ENCODE measurements at places on chromosomes 5 and 9.

- DNase-seq: no peak
These were observed 43.6 kb upstream of the C5orf46 start for GRCh38 chr5:147949711-147950573.

GRCh38 chr5:140575309-140575708, 10.7 kb downstream of the SLC35A4 start:
- DNase-seq: peak; percentile 60

DNA sequence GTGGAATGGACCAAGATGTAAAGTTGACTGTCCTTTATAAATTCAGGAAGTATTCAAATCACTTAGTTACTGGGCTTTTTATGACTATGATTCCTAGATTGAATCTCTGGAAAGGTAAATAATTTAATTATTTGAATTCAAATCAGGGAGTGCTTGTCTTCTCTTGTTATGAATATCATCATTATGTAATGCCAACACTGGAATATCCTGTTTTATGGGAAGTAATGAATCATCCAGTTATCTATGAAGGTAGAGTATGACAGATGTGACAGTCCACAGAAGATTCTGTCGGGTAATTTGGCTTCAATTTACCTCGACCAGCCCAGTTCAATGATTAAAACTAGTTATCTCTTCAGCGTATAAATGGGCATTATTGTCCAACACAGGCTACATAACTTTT, 141.0 kb upstream of the NUDT12 start:
- no peak for DNase-seq

DNA sequence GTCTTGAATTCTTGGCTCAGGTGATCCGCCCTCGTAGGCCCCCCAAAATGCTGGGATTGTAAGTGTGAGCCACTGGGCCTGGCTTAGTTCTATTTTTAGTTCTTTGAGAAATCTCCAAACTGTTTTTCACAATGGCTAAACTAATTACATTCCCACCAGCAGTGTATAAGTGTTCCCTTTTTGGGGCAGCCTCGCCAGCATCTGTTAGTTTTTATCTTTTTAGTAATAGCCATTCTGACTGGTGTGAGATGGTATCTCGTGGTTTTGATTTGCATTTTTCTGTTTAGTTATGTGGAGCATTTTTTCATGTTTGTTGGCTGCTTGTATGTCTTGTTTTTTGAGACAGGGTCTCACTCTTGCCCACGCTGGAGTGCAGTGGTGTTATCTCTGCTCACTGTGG, 28.2 kb downstream of the CNOT6 start:
- no peak for DNase-seq

- no peak for DNase-seq
These were observed 36.6 kb upstream of the ANKH start for GRCh38 chr5:14908172-14908571.

GRCh38 chr5:30324083-30324482, 869.4 kb upstream of the CDH6 start:
- DNase-seq: no peak

DNA sequence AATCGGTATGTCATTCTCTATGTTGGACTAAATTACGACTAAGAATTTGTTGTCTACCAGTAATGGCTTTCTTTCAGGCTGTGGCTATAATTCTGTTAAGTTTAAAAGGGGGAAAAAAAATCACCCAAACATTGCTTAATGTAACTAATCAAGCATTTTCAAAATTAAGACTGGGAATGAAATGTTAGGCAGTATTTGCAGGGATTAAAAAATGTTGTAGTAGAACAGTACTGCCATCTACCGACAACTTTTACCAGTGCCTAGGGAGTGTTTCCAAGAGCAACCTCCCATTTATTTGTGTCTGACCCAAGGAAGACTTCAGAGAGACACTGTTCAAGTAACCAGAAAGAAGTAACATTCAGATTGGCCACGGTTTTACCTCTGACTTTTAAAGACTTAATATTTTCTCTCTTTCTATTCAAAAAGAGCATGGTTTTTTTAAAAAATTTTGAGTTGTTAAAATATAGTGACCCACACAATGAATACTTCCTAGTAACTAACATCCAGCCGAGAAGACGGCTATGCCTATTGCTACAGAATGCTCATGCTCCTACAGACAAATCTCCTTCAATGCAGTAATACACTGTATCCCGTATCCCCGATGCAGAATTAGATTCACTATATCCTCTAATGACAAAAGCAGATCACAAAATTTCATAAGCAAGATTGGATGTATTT, 92.4 kb downstream of the ARL15 start:
- peak; percentile 33 for DNase-seq

DNA sequence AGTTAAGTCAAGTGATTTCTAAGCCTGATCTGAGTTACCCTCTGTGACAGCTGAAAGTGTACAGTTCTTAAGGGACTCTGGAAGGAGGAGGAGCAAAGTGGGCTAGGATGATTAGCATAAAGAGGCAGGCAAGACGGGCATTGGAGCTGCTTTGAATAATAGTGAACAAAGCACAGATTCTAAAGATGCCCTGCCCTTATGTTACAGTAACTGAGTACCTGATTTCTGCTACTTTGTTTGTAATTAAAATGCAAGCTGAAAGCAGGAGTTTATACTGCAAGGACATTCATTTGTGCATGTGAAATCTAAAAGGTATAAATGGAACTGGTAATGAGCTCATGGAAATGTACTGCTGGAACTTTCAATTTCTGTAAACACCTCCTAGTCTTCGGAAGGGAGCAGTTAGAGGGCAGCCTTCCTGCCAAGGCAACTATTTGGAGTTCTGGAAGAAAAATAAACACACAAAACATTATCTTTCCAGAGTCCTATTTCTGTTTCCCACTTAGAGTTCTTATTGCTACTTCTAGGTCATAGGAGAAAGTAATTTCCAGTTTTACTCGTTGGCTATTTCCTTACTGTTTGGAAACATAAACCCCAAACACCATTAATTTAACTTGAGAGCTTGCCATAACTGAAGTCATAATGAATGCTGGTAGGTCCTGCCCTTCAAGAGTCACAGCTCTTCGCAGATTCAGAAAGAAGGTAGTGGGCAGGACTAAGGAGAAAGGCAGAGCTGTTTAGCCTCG, at the start of gene RANBP3L:
Gene RANBP3L, minus strand, starts transcription at position 45 of the 746 bp plus-strand sequence. CDS start 486 bp downstream, outside the sequence.
- peak; percentile 13 for DNase-seq

- peak; percentile 87 for DNase-seq
These were observed 95.8 kb downstream of the CFAP90 start for GRCh38 chr5:7754997-7755596.

Measured in WERI-Rb-1 (cell line).